ENCODE measurements at places on chromosomes 16 and 17. TPM values are rescaled to one million over a fixed set of nuclear protein-coding genes. Genes with fewer than 3 reads are reported as not detected.

FOXL1 gene
- polyA plus RNA-seq = 18.2 TPM

ZNF500 gene
- polyA plus RNA-seq = 13.8 TPM

- DNase-seq = no peak
These were observed 172.9 kb downstream of the STX8 start for GRCh38 chr17:9402590-9403199.

- DNase-seq = no peak
These were observed 26.4 kb upstream of the SLC7A5 start for GRCh38 chr16:87895641-87896141.

DNA sequence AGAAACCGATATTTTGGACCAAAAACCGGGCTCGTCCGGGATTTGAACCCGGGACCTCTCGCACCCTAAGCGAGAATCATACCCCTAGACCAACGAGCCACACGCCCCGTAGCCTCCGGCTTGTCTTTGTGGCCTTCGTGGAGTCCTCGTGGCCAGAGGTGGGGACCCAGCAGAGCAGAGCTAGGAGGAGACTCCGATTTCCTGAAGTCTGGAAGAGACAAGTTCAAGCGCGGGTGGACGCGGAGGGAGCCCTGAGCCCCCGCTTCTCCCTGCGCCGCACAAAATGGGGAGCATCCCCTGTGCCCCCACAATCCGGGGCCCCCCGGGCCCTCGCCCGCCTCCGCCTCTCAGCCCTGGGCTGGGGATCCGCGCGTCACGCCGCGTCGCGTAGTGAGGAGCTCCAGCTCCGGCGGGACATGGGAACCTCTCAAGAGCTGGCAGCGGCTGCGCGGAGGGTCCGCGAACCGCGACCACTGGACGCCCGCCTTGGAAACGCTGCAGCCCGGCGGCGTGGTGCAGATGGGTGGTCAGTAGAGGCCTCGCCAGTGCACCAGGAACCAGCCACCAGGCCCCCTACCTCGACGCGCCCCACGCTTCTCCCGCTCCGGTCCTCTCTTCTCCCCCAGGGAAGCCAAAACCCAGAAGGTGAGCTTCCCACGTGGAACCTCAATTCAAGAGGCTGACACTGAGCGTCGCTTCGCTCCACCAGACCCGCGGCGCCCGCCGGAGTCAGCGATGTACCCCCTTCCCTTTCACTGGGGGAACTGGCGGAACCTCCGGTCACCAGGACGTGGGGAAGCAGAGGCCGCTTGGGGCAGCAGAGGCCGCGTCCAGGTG is 5.2 kb upstream of the OR1F1 start:
- no peak for DNase-seq

- DNase-seq = no peak
These were observed 18.9 kb downstream of the MSI2 start for GRCh38 chr17:57275071-57275764.

DNA sequence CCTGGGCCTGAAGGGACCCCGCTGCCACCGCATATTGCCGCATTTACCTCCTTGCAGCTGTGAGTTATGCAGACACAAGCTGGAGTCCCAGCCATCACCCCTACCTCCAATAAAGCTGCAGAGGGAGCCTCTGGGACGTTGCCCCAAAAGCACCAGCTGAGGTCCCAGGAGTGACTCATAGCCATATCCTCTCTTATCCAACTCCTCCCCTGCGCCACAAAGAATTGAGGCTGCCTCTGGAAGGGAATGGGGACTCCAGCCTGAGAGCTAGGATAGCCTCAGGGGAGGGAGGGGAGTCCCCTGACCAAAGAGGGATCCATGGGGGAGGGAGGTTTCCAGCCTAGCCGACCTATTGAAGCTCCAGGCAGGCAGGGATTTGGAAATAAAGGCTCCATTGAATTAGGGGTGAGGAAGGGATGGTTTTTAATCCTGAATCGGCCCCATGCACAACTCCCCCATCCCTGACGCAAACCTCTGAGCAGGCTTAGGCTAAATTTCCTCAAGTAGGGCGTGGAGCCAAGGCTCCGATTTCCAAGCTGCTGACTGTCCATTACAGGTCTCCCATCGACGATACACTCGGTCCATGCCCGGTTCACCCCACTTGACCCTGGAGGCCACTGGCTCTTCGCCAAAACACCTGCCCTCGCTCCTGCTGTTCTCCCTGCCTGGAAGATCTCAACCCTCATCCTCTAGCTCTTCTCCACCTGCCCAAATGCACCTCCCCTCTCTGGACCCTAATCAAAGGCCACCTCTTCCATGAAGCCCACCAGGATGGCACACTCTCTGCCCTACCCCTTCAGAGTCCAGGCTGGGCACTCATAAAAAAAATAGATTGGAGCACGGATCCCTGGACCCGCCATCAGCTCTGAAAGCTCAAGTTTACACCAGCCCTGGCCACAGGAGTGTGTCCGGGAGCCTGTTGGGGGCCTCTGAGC is 27.5 kb downstream of the PIMREG start:
- no peak for DNase-seq

- DNase-seq = no peak
These were observed 205.2 kb downstream of the RAB11FIP4 start for GRCh38 chr17:31596382-31597323.

DNA sequence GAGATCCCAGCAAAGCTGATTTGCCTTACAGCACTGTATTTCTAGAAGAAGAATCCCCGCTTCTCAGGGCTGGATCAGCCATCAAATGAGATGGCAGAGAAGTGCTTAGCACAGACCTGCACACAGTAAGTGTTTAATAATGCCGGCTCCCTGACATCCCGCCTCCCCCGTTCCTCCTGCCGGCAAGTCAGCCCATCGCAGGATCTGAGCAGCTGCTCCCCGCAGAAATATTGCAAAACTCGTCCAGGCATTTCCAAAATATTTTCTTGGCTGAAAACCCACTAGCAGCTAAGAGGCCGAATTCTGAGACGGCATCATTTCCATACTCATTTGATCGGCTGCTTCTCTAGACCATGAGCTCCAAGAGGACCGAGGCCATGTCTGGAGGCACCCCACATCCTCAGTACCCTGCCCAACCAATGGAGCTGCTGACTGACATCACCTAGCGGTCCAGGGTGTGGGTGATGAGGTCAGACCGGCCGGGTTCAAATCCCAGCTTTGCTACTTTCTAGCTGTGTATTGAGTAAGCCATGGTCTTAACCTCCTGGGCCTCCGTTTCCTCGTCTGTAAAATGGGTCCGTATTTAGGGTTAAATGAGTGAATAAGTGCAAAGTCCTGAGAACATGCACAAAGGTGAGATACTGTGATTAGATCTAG is 251.5 kb downstream of the KATNIP start:
- DNase-seq = no peak

DNA sequence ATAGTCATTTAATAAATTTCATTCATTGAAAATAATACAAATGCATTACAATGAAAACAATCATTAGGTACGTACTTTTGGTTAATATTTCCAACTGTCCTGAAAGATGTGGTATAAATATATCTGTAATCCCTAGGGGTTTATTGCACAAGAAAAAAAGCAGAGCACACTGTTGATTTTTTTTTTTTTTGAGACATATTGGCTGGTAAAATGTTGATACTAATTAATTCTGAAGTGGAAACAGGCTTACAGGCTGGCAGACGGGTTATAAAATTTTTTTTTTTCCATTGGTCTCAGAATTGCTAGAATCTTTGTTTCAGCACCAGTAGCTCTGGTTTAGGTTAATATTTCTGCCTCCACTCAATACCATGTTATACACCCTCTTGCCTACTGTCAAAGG is 193.6 kb downstream of the MAP2K6 start:
- DNase-seq = no peak

GRCh38 chr16:23879735-23880373 is 44.1 kb downstream of the PRKCB start:
- DNase-seq = no peak

DNA sequence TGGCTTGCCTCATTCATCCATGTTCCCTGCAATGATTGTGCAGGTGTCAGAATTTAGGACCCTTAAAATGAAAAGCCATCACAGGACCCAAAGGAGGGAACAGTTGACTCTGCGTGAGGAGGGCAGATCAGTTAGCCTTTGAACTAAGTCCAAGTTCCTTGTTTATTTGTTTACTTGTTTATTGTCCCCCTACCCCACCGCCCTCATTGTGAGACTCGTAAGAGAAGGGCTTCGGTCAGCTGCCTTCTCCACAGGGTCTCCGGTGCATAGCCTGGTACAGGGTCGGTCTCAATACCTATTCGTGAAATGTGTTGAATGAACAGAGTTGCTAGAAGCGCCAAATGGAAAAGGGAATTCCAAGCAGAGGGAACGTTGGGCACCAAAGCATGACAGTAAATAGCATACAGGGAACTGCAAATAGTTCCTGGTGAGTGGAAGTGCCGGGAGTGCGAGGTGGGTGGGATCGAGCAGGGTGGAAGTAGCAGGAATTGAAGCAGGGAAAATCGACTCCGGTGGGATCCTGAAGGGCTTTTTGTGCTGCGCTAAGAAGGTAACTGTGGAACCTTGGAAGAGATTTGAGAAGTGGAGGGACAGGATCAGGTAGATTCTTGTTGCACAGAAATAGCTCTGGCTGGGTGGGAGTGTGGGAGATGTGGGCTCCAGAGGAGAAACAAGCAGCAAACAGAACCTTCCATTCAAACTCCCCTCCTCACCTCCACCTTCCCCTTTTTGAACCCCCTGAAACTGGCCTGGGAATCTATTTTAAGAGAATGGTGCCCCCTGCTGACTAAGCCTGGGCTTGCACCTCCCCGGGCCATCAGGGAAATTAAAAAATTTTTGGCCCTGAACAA is 12.7 kb downstream of the SLC35B1 start:
- DNase-seq = no peak

DNA sequence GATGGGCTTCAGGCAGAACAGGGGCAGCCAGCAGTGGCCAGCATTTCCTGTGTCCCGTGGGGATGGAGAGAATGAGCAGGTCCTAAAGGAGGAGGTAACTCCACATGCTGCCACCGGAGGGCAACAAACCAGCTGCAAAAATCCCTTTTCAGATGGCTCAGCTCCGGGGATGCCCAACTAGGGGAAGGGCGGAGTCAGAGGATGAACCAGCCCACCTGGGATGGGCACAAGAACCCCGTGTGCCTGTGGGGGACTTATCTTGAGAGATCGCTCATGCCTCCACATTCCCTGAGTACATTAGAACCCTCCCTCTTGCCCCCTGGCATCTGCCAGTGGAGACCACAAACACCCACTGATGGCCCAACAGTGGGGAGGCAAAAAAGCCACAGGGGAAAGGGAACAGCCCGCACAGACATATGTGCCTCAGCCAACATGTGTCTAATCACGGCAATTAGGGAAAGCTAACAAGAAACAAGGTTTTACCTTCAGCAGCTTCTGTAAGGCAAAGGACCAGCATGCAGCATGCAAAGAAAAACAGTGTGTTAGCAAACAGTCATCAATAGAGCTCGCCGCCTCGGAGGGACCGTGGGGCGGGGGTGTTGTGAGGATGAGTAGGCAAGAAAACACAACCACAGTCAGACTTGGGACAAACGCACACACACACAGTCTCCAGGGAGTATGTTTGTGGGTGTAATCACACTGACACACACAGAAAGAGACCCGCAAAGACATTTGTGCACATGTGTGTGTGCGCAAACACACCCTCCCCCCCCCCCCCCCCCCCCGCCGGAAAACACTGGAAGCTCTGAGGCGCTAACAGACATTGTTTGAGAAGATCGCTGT is 64.0 kb downstream of the MYO18A start:
- DNase-seq = no peak

GRCh38 chr16:26806657-26807056 is 260.1 kb upstream of the C16orf82 start:
- no peak for DNase-seq

DNA sequence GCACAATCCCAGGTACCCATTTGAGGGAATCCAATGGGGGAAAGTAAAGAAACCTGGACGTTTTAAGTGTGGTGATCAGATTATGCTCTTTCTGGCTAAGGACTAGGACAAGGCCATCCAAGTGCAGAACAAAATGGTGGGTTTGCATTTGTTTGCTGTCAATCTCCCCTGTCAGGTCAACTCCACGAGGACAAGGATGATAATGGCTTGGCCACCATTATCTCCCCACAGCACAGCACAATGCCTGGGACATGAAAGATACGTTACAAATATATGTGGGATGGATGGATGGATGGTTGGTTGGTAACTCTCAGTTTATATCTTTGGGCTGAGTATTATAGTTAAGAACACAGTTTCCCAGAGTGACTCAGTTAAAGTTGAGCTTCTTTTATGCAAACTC is 526.9 kb downstream of the NPIPA7 start:
- DNase-seq = no peak

DNA sequence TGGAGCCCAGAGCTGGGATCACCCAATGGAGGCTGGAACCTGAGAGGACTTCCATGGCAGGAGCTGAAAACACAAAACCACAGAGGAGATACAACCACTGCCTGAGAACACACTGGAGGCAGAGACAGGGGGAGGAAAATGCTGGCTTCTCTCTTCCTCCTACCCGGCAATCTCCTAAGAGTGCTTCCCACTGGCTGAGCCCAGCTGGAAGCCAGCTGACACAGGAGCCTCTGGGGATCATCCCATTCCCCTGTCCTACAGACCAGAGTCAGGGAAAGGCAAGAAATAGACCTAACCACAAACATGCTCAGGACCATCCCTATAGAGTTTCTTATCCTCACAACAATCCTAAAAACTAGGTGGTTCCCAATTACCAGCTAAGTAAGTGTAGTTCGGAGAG is 112.4 kb upstream of the CDH5 start:
- no peak for DNase-seq

GRCh38 chr16:89867918-89868317 is 5.5 kb upstream of the TCF25 start:
- no peak for DNase-seq

- DNase-seq = no peak
These were observed 4.2 kb downstream of the STARD3 start for GRCh38 chr17:39641097-39641496.

DNA sequence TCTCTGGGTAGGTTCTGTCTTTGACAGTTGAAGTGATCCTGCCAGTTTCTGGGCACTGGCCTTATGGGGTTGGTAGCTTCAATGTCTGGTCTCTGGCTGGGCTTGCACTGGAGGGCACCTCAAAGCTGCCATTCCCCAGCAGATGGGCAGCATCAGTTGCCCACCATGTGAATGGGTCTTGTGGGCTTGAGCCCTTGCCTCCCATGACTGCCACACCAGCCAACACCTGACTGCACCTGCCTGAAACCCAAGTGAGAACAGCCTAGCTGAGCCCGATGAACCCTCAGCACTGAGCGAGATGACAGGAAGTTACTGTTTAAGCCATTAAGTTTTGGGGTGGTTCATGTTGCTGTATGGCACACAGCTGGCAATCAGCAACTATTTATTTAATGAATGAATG is 69.1 kb upstream of the AXIN2 start:
- no peak for DNase-seq

DNA sequence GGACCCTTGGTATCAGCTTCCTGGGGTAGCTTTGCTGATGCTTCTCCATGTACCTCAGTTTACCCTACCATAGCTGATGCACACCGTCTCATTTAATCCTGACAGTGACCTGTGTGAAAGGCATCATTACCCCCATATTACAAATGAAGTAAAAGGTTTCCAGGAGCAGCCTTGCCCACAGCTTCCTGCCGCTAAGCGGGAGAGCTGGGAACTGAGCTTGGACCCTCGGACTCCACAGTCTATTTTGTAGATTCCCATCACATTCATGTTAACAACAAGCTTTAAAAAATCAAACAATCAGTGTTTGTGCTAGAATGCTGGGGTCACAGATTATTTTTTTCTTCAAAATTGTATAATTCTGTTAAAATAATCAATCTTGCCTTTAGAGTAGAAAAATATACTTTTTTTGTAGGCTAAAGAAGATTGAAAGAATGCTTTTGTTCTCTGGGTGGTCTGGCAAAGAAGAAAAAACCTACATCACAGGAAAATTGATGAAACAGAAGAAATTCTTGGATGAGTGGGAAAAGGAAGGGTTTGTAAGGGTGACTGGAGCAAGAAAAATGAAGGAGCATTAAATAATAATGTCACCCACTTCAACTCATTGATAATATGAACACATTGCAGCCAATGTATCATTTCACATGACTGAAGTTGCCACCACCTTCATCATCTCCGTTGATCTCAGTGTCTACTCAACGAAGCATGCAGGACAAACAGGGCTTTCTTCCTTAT is 9.5 kb upstream of the USP10 start:
- DNase-seq = no peak
